ENCODE measurements at places on chromosomes 11 and 22.
A peak's percentile ranks its signal among the peaks of the same experiment; 100 is the strongest.

DNA sequence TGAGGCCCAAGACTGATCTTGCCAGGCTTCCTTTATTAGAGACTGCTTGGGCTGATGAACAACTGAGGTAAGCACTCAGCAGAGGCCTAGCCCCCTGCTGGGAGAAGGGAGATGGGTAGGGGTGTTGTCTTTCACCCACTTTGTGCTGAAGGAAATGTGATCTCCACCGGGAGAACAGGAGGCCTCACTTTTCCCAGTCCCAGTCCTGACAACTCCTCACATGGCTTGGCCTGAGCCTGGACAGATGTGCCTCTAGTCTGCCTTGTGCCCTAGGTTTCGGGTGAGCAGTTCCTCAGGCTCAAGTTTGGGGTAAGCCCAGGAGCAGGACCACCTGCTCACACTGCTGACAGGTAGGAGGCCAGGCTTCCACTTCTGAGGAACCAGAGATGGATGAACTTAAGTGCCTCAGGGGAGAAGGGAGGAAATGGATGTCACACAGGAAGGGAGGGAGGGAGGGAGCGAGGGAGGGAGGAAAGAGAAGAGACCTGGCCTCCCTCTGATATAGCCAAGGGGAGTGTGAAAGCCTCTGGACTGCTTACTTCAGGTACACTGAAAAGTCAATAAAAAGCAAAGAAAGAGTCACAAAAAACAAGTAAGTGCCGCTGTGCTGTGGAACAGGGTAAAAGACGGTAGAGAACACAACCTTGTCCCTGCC is 8.1 kb downstream of the CLPB start:
- DNase-seq = no peak

GRCh38 chr11:84430661-84431060 is 1144.5 kb upstream of the CCDC90B start:
- DNase-seq = no peak

DNA sequence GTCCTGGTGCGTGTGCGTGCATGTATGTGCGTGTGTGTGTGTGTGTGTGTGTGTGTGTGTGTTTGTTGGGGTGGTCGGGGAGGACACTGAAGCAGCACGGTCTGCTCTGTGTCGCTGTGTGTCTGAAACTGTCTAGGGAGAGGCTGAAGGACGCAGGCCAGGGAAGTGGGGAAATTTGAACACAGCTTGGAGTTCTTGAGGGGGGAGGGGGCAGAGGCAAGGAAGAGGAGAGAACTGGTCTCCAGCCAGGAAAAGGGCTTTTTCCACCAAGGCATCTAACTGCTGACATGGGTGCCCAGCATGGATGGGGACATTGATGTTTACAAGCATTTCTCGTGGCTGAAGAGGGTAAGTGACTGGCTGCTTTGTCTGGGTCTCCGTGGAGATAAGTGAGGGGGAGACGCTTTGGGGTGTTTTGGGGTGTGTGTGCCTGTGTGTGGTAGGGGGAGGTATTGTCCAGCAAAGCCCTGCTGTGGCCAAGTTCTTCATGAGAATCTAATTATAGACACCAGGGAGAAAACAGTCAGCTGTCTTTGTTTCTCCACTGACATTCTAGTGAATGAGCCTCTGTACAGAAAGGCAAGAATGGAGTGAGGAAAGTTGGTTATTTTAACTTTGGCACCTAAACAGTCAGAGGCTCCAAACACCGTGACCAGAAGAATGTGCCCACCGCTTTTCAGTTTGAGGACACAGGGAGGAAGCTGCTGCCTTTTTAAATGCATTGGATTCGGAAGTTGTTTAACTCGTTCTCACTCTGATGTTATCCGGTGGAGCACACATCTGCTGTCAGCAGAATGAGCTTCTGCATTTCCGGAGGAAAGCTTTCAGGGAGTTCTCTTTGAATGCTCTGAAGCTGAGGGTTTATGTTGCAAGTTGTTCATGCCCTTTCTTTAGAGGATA is 63.7 kb downstream of the PPFIBP2 start:
- peak; percentile 26 for DNase-seq

- DNase-seq = no peak
These were observed 18.1 kb downstream of the DTX4 start for GRCh38 chr11:59189986-59190385.

DNA sequence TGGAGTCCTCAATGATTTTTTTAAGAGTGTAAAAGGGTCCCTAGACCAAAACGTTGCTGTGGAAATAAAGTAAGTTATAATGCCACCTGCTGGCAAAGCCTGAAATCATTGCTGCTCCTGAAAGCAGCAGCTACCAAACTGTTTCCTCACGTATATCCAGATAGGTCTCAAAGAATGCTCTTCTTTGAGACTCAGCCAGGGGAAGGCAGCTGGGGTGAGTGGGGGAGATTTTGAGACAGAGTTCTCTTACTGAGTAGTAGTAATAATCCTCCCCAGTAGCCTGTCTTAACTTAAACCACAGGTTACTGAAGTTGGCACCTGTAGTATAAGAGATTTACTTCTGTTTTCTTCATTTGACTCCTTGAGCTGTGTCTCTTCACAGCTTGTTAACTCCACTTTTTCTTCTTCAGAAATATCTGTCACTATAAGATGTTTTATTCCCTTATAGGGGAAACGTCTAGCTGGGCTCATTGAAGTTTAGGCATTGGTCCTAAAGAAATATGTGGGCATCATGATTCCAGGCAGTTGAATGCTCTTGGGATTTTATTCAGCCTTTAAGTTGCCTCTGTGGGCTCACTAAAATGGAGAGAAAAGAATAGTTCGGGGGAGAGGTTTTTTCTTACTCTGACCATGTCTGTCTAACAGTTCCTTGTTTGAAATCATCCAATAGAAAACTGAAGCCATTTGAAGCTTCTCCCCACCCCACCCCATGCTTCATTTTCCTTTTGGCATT is 77.9 kb downstream of the BTBD10 start:
- DNase-seq = no peak

- DNase-seq = no peak
These were observed 19.4 kb downstream of the GRAMD1B start for GRCh38 chr11:123449436-123449835.

- peak; percentile 37 for DNase-seq
These were observed 5.1 kb upstream of the MYRF start for GRCh38 chr11:61747192-61747966.

DNA sequence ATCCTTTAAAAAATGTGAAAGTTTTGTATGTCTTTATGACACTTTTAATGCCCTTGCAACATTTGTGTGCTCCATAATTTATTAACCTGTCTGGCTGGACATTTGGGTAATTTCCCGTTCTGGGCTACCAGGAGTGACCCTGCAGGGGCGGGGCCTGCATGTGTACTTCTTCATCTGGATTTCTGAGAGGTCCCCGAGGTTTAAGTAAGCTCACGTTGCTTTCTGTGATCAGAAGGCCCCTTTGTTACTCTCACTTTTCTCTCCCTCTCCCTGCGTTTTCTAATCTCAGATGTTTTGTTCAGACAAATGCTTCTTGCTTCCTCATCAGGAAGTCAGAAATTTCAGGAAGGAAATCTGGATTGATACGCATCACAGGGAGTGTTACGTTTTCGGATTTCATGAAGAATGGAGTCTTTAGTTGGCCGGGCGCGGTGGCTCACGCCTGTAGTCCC is 78.9 kb upstream of the CRYBB3 start:
- DNase-seq = no peak

DNA sequence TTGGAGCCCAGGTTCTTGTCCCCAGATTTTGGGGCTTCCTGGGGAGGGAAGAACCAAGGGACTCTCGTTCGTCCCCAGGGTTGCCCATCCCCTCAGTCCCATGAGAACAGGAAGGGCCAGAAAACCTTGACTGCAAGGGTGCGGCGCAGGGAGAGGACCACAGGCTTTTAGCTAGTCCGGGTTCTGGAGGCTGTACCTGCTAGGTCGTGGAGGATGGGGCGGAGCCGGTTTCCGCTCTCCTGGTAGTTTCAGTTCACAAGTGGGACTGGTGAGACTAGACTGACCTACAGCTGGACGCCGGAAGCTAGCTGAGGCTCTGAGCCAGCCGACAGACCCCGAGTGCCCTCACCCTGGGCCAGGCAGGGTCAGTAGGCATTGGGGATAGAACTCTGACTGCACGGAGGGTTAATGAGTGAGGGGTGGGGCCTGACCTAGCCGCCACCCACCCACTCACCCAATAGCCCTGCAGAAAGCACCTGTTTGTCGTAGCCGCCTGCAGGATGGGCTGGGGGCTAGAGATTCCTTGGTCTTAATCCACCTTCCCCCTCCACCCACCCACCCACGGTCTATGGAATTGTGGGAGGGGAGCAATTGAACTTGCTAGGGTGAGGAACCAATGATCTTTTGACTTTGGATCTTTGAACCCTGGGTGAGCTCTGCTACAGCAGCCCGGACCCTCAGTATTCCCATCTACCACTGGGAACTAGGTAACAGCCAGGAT is 1.5 kb downstream of the MAFF start:
- no peak for DNase-seq

DNA sequence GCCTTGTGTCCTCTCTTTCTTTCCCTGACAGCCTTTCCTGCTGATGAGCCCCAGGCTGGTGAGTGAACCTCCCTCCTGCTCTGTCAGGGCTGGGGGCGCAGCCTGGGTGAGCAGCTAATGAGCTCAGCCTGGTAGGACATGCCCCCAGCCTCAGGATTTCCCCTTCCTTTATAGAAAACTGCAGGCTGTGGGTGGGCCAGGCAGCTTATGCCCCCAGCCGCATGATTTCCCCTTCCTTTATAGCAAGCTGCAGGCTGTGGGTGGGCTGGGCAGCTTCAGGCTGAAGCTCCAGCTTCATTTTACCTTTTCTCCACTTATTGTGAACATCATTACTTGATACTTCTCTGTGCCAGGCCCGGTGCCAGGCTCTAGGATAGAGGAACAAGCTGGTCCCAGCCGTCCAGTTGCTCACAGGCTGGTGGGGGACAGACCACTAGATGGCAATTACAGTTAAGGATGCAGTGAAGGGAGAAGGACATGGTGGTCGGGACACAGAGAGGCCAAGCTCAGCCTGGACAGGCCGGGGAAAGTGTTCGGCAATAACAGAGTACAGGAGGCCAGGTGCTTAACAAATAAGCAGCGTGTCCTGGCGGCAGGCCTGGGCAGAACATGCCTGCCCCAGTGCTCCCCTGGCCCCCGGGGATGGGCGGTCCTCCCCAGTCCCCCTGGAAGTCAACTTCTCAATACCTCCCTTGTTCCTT is 5.3 kb downstream of the LGALS12 start:
- no peak for DNase-seq

GRCh38 chr22:23722724-23723123 is 28.2 kb downstream of the ZNF70 start:
- no peak for DNase-seq

DNA sequence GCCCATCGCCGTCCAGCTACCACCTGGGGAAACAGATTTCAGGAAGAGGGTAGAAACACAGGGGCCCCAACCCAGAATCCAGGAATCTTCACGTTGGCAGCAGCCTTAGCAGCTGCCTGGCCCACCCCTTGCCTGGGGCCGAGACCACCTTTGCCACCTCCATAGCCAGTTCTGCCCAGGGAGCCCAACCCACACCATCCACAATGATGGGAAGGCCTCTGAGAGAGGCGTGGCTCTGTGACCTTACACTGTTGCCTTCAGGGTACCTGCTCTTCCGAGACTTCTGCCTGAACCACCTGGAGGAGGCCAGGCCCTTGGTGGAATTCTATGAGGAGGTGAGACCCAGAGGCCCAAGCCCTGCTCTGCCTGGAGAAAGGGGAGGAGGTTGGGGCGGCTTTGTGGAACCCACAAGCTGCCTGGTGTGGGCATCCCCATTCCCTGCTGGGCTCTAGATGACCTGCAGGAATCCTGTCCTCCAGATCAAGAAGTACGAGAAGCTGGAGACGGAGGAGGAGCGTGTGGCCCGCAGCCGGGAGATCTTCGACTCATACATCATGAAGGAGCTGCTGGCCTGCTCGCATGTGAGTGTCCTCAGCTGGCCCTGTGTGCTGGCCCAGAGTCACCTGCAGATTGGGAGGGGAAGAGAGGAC is 10.0 kb upstream of the ANKRD13D start:
- DNase-seq = no peak

- DNase-seq = no peak
These were observed 21.6 kb downstream of the TUG1 start for GRCh38 chr22:30990690-30991089.

DNA sequence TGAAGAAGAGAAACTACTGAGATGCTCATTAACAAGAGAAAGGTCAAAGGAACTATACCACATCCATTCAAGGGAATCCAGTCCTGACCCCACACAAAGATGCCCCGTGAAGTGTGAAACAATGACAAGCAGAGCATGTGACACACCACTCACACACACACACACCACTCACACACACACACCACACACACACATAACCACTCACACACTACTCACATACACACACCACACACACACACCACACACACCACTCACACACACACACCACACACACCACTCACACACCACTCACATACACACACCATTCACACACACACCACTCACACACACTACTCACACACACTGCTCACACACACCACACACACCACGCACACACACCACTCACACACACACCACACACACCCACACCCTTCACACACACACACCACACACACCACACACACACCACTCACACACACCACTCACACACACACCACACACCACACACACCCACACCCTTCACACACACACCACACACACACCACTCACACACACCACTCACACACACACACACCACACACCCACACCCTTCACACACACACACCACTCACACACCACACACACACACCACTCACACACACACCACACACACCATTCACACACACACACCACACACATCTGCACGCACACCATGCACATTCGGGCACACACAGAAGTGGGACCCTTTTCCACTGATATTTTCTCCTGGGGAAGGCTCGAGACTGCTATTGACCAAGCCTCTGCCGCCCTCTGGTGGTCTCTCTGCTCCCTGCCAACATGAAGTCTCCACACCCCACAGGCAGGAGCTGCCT is 32.0 kb upstream of the COMT start:
- peak; percentile 70 for DNase-seq

GRCh38 chr11:69122630-69123431 is 32.9 kb upstream of the SMIM38 start:
- no peak for DNase-seq

- DNase-seq = no peak
These were observed at the start of gene TUBA8 for GRCh38 chr22:18110194-18110953. TUBA8 (plus strand) TSS chr22:18110809; CDS start chr22:18110866, 57 bp downstream.

- no peak for DNase-seq
These were observed 34.3 kb upstream of the GAL start for GRCh38 chr11:68649851-68650555.

DNA sequence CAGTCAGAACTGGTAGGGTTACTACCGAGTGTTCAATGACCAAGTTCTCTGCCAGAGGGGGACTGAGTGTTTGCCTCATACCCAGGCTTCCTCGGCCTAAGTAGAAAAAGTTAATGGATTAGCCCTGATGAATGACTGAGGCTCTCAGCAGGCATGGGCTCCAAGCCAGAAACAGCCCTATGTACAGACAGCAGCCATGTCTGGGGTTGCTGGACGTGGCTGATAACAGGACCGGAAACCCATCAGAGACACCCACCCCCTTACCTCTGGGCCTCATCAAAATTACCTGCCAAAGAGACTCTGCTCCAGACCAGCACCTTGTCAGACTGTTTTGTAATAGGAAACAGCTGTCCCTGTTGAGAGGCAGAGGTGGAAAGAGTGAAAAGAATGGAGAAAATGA is 351.4 kb downstream of the ETS1 start:
- no peak for DNase-seq
